ENCODE measurements at places on chromosomes 13 and 19.

DNA sequence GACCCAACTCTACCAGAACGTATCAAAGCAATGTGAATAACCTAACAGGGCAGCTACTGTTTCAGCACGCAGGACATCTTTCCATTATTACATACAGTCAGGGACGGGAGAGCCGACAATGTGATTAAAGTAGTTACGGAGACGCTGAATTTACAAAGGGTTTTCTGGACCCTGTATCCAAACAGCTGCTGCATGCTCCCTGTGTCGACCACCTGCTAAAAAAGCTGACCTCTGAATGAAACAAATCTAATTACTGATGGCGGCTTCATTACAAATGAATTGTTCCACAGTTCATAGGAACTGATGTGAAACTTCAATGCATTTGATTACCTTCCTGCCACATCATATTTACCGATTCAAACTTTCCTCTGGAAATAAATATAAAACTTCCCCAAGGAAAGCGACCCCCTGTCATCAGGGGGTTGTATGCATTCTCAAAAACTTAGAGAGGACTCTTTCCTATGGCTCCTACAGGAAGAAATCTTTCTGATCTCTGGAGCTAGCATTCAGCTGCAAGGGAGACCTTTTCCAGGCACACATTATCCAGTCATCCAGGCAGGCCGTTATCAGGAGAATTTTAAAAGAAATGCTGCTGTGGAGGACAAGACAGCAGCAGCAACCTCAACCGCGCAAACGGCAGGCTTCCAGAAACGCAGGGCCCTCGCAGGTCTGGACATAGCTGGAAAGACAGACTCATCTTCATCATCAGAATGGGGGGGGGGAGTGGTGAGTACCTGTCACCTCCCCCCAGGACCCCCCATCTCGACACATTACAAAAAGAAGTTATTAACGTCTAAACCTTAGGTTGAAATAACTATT is 3.1 kb downstream of the EFNB2 start:
- DNase-seq, result no peak

- no peak for DNase-seq
Observed at GRCh38 chr19:32357720-32358119, 12.3 kb downstream of the ZNF507 start.

- no peak for DNase-seq
Observed at GRCh38 chr13:112697756-112698655, 8.2 kb downstream of the ATP11A start.

- DNase-seq, result no peak
Observed at GRCh38 chr19:30741566-30741965, 369.4 kb downstream of the ZNF536 start.

GRCh38 chr19:34120846-34121639 is 51.3 kb upstream of the LSM14A start:
- peak; percentile 31 for DNase-seq

- no peak for DNase-seq
Observed at GRCh38 chr19:42113641-42114348, 18.5 kb downstream of the POU2F2 start.

- DNase-seq, result no peak
Observed at GRCh38 chr13:45776748-45777147, 74.6 kb downstream of the CBY2 start.

DNA sequence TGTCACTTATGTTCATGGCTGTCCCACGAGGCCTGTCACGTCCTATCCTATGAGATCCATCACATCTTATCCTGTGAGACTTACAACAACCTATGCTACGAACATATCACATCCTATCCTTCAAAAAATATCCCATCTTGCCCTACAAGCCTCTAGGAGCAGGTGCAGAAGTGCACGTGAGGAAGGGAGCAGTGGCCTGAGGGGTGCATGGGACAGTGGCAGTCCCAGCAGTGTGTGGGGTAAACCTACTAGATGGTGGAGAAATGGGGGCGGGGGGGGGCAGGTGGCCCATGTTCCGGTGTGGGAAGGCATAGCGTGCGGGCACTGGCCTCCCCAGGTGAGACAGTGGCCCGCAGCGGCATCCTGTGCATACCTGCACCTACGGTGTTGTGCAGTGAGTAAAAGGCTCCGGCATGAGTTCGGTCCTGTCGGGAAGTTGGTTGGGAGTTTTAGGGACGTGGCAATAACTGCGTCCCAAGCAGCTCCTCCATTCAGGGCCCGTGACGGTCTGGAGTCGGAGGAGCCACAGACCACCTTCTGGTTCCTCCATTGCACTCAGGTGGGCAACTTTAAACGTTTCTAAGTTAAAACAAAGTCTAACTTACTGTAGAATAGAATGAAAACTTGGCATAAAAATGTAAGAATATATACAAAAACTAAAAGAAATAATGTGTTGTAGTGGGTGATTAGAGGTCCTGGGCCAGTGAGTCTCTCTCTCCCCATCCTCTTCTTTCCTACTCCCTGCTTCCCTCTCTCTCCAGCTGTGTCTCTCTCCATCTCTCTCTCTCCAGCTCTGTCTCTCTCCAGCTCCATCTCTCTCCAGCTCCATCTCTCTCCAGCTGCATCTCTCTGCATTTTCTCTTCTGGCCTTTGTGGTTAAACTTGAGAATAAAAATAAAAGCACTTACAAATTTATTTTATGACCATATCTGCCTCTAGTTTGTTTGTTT is 42.1 kb downstream of the ATP11A start:
- DNase-seq, result no peak

DNA sequence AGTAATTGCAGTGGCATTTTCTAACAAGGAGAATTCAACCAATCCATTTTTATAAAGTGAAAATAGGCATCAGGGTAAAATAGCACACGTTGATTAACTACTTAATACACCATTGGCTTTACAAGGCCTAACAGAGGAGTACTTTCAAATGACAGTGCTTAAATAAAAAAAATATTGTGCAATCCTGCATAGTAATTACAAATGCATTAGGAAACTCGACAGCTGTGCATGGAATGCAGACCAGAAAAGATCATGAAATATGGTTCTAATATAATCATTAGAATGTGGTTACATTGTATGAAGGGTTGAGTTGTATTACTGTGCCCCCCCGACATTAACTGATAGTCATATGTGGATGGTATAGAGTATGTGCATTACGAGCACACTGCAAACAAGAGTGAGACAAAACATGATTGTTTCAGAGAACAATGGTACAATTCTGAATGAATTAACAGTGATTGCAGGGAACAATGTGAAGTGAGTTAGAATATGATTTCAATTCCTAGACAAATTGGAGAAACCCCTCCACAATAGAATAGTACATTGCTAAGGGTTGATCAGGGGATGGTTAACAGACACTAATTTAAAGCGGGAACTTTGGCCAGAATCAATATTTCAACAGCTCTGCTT is 270.6 kb downstream of the GPC5 start:
- DNase-seq, result no peak

DNA sequence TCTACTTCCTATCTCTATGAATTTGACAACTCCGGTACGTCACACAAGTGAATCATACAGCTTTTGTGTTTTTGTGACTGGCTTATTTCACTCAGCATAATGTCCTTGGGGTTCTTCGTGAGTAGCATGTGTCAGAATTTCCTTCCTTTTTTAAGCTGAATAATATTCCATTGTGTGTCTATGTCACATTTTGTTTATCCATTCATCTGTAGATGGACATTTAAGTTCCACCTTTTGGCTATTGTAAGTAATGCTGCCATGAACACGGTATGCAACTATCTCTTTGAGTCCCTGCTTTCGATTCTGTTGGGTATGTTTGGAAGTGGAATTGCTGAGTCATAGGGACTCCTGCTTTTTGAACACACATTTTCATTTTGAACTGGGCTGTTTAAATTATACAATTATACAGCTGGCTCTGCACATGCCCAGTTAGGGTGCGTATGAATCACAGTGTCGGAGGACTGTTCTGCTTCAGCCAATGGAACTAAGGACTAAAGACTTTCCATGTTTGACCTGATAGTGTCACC is 43.0 kb upstream of the C13orf42 start:
- no peak for DNase-seq

DNA sequence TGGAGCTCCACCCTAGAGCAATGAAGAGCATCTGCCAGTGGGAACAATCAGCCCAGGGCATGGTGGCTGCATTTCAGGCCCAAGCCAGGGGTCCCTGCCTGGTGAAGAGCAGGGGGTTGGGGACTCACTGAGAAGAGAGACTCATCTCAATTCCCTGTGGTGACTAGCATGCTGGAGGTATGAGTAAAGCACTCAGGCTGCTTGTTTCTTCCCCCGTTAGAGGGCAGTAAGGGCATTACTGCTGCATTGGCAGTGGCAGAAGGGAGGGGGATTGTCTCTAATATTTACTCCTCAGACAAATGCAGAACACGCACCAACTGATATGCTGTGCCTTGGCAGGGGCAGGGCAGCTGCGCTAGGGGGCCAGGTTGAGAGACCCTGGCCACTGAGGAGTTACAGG is 329.1 kb downstream of the SLITRK5 start:
- DNase-seq, result no peak

DNA sequence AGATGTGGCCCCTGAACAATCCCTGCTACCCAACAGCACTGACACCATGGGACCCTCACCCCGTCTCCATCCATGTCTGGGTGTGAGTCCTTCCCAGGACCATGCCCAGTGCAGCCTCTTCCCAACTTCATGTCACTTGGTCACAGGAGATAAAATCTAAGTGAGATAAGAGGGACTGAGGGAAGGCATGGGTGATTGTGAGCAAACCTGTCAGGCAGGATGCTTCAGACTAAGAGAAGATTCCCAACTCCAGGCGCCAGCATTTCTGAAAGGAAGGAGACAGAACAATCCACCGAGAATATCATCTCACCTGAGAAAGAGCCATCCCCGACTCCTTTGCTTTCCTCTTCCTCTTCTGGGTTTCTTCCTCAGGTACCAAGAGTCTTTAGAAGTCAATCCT is 7.5 kb downstream of the ZNF320 start:
- DNase-seq, result no peak

GRCh38 chr19:18513868-18514267 is 8.0 kb downstream of the ELL start:
- DNase-seq, result no peak

DNA sequence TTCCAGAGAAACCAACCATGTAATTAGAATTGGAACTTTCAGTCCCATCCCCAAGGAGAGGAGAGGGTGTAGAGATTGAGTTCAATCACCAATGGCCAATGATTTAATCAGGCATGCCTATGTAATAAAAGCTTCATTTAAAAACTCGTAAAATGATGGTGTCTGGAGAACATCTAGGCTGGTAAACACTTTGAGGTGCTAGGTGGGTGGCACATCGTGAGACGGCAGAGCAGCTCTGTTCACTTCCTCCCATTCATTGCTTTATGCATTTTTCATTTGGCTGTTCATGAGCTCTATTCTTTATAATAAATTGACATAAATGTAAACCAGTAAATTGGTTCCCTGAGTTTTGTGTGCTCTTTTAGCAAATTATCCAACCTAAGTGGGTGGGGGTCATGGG is 90.1 kb downstream of the ELF1 start:
- DNase-seq, result no peak

DNA sequence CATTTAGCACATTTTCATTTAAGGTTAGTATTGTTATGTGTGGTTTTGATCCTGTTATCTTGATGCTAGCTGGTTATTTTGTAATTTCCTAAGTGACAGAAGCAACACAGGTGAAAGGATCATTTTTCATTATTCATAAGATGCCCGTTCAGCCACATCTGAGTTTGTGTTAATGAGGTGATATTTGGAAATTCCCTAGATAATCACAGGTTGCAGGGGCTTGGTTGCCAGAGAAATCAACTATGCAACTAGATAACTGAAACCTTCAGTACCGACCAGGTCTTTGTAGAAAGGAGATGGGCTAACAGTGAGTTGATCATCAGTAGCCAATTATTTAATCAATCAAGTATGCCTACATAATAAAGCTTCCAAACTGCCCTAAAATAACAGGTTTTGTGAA is 121.3 kb upstream of the UFM1 start:
- DNase-seq, result no peak

GRCh38 chr19:49793561-49793840 is 19.6 kb downstream of the FUZ start:
- no peak for DNase-seq

- DNase-seq, result no peak
Observed at GRCh38 chr13:28865951-28866350, 45.8 kb downstream of the MTUS2 start.

DNA sequence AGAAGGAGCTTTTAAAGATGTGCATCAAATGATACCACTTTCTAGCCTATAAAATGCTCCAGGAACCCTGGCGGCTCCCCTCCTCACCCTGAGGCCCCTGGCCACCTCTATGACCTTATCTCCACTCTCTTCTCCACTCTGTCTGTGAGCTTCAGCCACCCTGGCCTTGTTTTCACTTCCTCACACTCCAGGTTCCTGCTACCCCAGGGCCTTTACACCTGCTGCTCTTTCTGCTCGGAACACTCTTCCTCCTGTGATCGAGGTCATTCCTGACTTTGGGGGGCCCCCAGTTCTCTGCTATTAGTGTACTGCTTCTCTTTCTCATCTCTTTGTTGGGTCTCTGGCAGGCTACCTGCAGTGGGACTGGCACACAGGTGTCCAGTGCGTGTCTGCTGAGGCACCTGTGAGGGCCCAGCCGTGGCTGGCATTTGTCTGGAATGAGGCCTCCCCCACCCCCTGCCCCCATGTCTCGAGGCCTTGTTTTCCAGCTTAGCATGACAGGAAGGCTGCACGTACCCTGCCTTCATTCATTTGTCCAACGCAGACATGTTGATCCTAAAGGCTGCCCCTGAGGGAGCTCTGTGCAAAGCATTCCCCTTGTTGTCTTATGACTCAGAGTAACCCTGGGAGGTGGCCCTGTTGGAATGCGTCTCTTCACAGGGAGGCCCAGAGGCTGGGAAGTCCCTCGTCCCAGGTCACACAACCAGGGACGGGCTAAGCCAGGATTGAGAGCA is 2.3 kb downstream of the DDA1 start:
- no peak for DNase-seq

DNA sequence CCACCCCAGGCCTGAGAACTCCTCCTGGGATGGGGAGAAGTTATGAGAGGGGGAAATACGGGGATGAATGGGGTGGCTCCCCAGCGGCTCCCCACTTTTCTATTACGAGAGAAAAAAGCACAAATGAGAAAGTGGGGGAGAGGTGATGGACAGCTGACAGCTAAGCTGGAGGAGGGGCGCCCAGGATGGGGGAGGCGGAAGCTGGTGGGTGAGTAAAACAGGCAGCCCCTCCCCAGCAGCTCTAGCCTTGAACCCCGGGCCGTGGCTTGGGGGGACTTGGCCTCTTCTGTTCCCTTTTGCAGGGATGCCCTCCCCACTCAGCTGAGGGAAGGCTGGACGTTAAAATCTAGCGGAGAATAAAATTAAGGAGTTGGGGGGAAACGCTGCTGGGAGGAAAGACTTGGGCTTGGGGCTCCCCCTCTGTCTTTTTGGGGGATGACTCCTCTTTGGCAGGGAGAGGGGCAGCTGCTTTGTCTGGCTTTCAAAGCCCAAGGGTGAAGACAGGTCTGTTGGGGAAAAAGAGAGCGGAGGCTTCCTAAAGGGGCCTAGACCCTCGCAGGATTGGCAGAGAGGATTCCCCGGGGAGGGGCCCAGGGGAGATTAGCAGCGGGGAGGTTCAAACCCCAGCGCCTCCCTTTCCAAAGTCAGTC is 1.4 kb upstream of the SAMD1 start:
- DNase-seq, result no peak

GRCh38 chr13:28347456-28348371 is 147.2 kb downstream of the FLT1 start:
- no peak for DNase-seq

All from stimulated activated CD8-positive, alpha-beta memory T cell treated with anti-CD3 and anti-CD28 coated beads, Interleukin-15, amount 100 ng/mL, for 1 hour (primary cell).